ENCODE measurements at places on chromosomes 3 and 15.

DNA sequence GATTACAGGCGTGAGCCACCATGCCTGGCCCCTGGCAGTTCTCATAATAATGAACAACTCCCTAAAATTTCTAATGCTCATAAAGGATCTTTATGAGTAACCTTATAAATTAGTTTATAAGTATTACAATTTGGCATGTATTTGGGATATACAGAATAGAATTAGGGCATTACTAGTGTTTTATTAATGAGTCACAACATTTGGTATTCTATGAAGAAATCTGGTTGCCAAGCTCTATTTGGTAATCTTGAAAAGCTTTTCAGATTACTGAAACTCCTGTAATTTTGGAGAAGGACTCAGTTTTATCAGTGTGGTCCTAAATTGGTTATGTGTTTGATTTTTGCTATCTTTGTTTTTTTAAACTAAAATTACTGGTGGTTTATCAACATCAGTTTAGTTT is 45.8 kb downstream of the TM6SF1 start:
- DNase-seq = no peak

GRCh38 chr3:129119365-129120100 is 2.1 kb downstream of the RAB43 start:
- no peak for DNase-seq

DNA sequence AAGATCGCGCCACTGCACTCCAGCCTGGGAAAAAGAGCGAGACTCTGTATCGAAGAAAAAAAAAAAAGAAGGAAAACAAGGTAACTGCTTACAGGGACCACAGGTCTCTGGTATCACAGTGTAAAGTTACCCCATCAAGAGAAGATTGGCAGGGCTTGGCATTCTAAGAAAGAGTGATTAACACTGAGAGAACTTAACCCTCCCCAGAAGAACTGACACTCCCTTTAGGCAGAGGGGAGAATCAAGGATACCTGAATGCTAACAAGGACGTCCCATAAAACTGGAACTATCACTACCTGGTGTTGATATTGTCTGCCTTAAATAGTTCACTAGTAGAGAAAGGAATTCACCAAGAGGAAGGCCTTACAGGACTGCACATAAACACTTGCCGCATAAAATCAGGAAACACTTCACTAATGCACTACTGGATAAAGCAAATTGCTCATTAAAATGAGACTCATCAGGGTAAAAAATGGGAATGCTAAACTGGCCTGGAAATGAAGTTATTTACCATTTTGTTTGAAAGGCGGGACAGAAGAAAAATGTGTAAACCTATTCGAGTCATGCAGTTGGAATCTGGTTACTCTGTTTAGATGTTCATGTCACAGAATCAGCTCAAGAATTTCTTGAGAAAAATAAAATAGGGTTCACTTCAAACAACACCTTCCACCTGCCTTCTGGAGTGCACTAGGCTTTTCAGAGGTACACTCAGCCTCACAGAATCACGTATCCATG is 121.6 kb downstream of the FOXP1 start:
- DNase-seq = no peak

GRCh38 chr15:100667405-100668347 is 65.3 kb downstream of the ASB7 start:
- no peak for DNase-seq

GRCh38 chr3:94373456-94373855 is 310.6 kb downstream of the NSUN3 start:
- no peak for DNase-seq

DNA sequence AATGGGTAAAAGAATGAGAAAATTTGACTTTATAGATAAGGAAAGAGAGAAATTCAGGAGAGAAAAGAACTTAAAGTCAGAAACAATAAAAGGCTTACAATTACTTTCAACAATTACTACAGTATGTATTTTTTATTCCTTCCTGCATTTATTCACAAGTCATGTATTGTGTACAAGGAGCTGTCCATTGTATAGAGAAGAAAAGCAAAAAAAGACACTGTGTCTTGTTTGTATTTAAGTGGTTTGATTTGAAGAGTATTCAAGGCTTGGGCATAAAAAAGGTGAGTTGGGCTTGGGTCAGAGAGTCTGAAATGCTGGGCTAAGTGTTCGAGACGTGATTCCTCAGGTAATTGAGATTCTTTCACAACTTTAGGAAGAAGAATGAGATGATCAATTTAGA is 394.2 kb upstream of the ROBO2 start:
- DNase-seq = no peak

GRCh38 chr3:38648024-38648658 is 1.3 kb downstream of the SCN5A start:
- DNase-seq = no peak

GRCh38 chr3:52246728-52247408 is 1.3 kb downstream of the PPM1M start:
- DNase-seq = no peak

- DNase-seq = no peak
These were observed 17.1 kb upstream of the RFC4 start for GRCh38 chr3:186823386-186823785.

DNA sequence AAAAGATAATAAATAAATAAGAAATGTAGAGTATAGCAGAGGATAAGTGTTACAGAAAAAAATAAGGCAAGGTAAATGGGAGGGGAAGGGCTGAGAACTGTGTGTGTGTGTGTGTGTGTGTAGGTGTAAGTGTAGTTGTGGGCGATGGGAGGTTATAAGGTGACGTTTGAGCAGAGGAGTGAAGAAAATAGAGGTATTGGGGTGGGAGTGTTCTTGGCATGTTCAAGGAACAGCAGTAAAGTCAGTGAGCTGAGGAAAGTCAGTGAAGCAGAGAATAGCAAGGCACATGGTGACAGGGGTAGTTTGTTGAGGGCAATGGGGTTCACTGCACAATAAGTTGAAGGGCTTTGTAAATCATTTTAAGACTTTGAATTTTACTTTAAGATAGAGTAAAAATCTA is 30.9 kb upstream of the ZNF148 start:
- no peak for DNase-seq

GRCh38 chr3:126158016-126158911 is 22.1 kb downstream of the ALDH1L1 start:
- no peak for DNase-seq

DNA sequence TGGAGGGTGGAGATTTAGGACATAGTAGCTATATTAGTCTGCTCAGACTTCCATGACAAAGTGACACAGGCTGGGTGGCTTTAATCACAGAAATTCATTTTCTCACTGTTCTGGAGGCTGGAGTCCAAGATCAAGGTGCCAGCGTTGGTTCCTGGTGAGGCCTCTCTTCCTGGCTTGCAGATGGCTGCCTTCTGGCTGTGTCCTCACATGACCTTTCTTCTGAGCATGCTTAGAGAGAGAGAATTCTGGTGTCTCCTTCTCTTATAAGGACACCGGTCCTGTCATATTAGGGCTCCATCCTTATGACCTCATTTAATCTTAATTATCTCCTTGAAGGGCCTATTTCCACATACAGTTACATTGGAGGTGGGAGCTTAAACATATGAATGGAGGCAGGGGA is 14.9 kb upstream of the SHC4 start:
- DNase-seq = no peak

DNA sequence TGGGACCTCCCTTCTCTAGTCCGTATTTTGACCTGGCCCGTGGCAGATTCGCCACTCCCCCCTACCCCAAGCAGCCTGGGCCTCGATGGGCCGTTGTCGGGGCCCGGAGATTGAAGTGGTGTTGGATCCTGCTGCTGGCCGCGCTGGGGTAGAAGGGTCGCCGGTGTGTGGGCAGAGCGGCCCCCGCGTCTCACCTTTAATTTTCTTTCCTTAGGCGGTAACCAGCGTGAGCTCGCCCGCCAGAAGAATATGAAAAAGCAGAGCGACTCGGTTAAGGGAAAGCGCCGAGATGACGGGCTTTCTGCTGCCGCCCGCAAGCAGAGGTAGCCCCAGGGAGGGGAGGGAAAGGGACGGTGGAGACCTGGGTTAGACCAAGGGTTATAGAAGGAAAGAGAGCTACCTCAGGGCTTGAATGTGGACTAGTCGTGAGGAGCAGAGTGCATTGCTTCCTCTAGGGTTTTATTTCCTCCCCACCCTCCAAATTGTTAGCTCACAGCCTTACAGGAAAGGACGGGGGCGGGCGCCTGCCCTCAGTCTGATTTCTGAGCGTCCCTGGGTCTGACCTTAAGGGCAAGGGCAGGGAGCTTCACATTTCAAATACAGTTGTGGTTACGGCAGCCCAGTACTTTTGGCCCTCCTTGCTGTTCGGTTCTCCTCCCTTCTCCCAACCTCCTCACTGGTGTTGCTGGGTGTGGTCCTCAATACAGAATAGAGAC is 799 bp downstream of the SERF2 start:
- no peak for DNase-seq

DNA sequence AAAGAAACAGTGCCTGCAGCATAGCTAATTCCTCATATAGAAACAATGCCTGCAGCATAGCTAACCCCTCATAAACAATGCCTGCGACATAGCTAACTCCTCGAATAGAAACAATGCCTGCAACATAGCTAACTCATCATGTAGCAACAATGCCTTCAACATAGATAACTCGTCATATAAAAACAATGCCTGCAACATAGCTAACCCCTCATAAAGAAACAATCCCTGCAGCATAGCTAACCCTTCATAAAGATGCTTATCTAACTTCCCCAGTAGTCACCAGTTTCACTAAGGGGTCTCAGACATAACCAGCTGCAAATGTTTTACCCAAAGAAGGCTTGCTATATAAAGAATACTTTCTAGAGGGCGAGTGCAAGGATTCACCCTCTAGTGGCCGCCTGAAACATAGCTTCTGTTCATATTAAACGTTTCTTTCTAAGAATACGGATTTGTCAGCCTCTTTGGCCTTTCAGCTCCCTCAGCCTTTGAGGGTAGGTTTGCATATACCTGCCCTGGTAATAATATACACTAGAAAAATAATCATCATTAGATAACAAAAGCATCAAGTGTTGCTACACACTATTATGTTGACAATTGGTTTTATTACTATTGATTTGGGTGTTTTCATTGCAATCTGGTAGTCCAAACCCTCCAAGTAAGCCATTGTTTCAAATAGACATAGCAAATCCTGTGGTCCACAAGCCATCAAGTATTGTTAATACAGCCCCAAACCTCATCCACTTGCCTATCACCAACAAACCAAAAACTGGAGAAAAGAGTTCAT is 44.4 kb upstream of the FAN1 start:
- DNase-seq = no peak

GRCh38 chr3:62373215-62373614 is at the start of gene FEZF2:
Gene FEZF2 (minus strand): TSS chr3:62373550. CDS start chr3:62372868, 682 bp downstream.
- DNase-seq = no peak

- no peak for DNase-seq
These were observed 162.8 kb downstream of the PTPRG start for GRCh38 chr3:61724183-61724582.

DNA sequence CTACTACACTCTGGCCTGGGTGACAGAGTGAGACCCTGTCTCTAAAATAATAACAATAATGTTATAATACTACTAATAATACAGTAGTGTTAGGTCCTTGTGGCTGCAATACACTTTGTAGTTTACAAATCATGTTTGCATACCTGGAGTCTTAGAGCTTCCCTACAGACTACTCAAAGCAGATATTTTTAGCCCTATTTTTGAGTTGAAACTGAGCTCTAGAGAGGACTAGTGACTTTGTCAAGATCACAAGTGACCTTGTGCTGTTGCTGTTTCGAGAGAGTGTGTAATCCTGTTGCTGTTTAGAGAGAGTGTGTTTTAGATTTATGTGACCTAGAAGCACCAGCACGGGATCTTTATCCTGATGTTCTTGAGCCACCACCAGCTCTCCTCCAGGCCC is 105.3 kb upstream of the RNU6-1 start:
- DNase-seq = no peak

GRCh38 chr15:93986400-93986984 is 244.9 kb upstream of the MCTP2 start:
- no peak for DNase-seq

DNA sequence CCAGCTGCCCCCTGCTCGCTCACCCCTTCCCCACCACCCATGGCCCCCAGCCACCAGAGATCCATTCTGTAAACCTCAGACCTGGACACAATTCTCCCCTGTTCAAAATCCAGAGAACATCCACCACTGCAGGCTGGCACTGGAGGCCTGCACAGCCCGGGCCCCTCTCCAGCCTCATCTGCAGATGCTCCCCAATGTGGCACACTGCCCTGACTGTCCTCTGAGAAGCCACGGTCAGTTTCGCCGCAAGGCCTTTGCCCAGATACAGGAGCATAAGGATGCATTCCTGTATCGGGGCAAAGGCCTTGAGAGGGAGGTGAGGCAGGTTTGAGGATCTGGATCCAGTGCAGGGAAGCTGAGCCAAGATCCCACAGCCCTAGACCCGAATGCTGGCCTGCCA is 175.4 kb upstream of the LINGO1 start:
- no peak for DNase-seq

DNA sequence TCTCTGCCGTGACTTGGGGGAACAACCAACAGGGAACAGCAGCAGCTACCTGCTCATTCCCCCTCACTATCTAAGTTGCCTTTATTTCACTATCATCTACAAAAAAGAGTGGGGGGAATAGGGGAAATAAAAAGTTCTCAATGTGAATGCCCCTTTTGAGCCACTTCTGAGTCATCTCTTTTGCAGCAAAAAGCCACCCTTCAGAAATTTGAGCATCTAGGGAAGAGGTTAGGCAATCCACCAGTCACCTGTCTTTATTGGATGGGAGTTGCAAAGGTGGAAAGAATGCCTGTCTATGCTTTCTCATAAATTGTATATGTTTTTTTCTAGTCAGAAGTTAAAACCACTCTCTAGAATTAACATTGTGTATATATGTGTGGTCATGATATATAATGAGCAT is 41.1 kb downstream of the GPD1L start:
- DNase-seq = no peak
